ENCODE measurements at places on chromosomes 5 and 9.

DNA sequence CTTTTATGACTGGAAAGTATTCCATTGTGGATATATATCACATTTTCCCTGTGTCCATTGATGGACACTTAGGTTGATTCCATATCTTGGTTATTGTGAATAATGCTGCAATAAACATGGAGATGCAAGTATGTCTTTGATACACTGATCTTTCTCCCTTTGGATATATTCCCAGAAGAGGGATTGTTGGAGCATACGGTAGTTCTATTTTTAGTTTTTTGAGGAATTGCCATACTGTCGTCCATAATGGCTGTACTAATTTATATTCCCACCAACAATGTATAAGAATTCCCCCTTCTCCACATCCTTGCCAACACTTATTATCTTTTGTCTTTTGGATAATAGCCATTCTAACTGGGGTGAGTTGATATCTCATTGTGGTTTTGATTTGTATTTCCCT is 54.9 kb upstream of the PITX1 start:
- DNase-seq = no peak

- DNase-seq = no peak
Measured at GRCh38 chr5:144024545-144024944, 145.9 kb downstream of the YIPF5 start.

DNA sequence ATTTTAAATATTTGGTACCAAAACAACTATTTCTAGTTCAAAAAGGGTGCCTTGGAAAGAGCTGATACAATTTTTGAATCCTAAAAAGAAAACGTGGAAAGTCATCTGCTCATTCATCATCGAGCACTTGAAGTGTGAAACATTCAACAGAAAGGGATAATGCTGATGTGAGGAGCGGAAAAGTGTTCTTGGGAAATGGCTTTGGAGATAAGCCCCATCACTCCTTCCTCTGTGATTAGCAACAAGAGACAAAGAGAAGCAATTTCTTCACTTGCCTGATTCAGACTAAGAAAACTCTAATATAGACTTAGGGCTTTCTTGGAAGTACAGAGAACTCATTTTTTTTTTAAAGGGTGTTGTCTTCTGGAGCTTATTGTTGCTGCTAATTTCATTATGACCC is 74.9 kb downstream of the C9orf152 start:
- no peak for DNase-seq

- DNase-seq = no peak
Measured at GRCh38 chr5:162638849-162639248, 571.3 kb downstream of the GABRG2 start.

- DNase-seq = no peak
Measured at GRCh38 chr5:96721351-96721977, 59.3 kb downstream of the CAST start.

DNA sequence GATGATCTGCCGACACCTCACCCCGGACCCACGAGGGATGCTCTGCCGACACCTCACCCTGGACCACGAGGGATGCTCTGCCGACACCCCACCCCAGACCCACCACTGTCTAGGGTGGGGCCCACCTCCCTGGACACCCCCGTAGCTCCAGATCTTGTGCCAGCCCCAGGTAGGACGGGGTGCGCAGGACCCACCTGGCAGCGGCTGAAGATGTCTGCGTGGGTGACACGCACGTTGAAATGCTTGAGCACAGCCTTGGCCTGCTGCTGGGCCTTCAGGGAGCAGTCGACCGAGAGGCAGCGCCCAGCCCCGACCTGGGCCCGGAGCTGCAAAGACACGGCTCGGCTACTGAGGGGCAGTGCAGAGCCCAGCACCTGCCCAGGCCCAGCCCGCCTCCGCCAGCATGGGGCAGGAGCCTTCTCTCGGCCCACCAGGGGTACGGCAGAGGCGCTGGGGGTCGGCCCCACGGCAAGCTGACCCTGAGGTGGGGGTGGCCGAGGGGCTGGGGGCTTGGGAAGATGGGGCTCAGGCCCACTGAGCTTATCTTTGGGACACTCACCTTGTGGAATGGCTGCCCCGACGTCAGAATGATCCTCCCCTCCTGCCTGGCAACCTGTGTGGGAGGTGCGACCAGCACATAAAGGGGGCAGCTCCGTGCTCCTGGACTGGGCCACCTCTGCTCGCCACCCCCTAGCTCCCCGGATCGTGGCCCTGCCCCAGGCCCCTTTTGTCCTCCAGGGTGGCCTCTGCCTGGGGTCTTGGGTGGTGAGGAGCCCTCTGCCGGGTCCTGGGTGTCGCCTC is 21.7 kb upstream of the NRARP start:
- no peak for DNase-seq

DNA sequence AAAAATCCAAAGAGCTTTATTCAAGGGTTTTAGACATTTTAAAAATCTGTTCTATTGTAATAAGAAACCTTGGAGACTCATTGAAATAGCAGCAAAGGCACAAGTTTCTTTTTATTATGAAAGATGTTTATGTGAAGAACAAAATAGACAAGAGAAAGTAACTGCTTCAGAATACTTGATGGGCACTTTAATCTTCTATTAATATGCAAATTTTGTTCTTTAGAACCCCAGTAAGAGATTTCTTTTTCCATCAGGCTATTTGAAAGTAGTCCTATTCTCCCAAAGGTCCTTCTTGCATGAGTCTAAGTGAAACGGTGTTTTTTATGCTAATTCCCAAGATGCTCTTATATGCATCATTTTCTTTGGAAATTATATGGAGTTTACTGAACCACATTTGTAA is 602.0 kb downstream of the EFNA5 start:
- no peak for DNase-seq

DNA sequence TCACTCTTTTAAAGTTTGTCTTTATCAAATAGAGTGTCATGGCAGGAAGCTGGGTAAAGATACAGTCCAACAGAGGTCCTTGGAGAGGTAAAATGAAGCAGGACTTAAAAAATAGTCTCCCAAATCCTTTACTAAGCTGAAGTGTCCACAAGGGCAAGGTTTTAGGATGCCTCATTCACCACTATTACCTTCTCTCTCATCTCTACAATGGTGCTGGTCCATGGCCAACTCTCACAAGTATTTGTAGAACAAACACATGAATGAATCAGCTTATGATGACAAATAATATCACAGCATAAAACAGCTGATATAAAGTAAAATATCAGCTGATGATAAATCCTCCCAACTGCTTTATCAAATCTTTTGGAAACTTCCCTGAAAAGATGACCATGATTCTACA is 162.3 kb upstream of the ZNF462 start:
- DNase-seq = no peak

DNA sequence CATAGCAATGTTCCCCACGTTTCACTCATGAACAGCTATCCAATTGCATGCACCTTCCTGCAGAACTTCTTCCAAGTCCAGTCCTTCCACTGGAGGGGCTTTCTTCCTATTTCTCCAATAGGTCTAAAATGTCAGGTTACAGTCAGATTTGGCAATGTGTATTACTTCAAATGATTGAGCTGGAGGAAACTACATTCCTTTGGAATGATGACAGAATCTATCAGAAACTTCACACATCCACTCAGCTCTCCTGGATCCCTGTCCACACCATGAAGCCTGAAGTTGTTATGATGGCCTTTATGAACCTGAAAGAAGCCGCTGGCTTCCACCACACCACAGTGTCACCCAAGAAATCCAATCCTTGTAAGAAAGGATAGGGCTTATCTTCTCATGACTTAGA is 32.2 kb downstream of the FBXW2 start:
- DNase-seq = no peak

GRCh38 chr9:83583151-83584014 is 39.6 kb upstream of the IDNK start:
- DNase-seq = peak; percentile 33

DNA sequence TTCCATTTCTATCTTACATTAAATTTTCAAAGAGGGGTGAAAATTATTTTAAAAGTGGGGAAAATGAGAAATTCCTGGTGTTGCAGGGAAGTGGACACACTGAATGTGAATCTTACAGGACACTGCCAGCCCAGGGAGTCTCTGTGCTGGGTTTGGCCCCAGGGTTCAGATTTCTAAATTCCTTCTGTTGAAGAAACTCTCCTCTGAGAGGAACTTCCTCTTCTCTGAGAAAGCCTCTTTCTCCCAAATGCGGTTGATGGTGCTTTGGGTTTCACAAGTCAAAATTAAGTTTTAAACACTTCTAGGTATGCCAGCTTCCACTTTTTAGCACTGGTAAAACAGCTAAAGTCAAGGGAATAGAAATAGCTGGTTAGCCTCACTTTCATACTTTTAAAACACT is 317.9 kb upstream of the ITGA1 start:
- no peak for DNase-seq

- no peak for DNase-seq
Measured at GRCh38 chr5:146860213-146860893, 18.2 kb downstream of the PPP2R2B start.

All from neuronal stem cell (in vitro differentiated cells).